ENCODE measurements at places on chromosomes 3 and 15.

DNA sequence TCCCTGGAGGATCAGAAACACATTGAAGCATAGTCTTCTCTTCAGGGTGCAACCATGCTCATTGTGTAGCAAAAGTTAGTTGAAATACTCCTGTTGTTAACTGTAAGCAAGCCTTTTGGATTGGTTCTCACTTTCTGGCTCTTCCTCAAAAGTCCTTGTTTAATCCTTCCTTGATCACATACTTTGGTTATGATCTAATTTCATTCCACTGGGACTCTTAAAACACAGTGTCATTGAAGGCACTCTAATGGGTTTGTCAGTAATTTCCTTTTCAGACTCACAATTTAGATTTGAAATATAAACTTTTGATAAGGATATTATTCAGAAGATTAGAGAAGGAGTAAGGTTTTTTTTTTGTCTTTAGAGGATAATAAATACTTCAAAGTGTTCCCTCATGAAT lies 451.7 kb upstream of the SGO1 start:
- DNase-seq, result no peak

DNA sequence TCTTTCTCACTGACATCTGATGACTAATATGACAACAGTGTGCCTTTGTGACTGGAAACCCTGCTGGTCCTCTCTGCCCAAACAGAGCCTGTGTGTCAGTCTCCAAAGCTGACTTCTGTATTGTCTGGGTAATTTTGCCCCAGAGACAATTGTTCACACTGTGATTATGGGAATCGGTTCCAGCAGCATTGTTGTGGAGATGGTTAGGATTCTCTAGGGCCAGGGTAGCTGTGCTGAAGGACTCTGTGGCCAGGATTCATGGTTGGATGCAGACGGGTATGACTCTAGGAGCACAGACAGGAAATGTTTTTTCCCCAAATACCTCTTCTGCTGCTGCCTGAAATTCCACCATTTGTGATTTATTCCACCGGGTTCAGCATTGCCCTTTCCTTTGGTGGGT lies 57.5 kb upstream of the ITGA11 start:
- DNase-seq, result no peak

DNA sequence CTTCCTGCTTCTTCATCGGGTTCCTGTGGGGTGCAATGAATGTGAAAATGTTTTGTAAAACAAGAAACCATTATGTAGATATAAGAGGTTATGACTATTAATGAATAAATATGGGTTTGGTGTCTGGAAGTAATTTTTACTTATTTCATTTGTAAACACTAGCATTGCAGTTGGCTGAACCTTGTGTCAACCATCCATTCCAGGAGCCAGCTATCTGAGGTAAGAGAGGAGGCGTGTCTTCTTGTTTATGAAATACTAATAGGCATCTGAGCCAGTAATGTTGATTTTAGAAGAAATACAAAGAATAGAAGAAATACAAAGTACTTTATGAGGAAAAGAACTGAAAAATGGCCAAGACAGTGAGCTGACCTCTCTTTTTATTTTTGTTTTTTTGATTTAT lies 187.5 kb downstream of the LPP start:
- no peak for DNase-seq

DNA sequence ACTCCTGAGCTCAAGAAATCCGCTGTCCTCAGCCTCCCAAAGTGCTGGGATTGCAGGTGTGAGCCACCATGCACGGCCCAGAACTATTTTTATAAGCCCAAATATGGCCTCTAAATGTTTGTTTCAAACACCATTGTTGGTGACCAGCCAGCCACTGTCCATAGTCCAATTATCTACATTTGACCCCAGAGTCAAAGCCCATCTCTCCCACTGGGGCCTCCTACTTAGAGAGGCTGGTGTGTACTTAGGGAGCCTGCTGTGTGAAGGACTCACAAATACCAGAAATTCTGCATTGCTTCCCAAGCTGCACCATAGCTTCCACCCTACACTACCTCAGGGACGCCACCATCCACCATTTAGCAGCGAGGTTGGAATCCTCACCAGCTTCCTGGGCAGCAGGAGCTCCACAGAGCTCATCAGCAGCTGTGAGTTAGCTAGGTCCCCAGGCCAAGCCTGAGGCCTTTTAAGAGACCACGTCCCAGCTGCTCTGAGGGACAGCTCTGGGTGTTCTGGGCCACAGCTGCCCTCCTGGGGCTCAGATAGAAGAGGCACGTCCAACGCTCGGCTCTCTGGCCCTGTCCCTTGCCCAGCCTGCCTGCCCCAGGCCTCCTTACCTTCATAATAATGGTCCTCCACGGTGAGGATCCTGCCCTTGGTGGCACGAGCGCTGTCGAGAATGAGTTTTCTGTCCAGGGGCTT lies 29.5 kb downstream of the TKT start:
- no peak for DNase-seq

DNA sequence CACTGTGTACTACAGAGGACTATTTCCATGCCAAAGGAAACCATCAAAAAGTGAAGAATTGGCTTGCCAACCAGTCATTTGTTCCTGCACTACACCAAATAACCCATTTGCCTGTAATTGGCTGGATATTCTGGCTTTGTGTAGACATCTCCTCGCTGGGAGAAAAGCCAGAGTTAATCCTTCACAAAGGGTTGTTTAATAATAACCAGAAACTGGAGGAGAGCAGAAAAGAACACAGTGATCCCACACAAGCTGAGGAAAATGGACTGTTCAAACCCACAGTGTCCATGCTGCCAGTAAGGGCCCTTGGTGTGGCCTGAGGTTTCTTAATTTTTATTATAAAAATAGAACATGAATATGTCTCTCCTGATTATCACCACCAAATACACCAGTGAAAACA lies 294.0 kb downstream of the RORA start:
- no peak for DNase-seq

- DNase-seq, result no peak
These were observed 85.1 kb upstream of the NANOGP8 start for GRCh38 chr15:35170207-35170606.

DNA sequence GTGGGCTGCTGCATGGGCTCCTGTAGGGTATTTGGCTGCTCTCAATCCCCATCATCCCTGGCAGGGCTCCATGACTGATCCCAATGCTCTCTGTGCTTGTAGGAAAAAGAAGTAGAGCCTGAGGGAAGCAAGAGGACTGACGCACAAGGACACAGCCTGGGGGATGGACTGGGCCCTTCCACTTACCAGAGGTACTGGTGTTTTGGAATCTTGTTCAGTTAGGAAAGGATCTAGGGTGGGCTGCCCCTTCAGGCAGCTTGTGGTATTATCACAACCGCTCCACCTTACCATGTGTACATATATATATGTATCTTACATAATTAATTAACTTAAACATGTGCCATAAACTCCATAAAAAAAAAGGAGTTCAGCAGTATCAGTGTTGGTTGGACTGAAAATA lies 1.3 kb downstream of the SLC28A2 start:
- no peak for DNase-seq

- no peak for DNase-seq
These were observed 473.6 kb downstream of the SI start for GRCh38 chr3:164604687-164605086.

DNA sequence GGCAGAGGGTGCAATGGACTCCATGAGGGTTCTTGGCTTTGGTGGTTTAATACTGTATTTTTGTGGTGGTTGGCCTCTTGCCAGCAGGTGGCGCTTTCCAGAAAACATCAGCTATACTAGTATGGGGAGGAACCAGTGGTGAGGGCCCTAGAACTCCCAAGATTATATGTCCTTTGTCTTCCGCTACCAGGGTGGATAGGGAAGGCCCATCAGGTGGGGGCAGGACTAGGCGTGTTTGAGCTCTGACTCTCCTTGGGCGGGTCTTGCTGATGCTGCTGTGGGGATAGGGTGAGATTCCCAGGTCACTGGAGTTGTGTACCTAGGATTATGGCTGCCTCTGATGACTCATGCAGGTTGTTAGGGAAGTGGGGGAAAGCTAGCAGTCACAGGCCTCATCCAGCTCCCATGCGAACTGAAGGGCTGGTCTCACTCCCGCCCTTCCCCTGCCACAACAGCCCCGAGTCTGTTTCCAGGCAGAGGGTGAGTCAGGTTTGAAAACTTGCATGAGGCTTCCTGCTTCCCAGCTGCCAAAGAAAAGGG lies 357.7 kb downstream of the OTOL1 start:
- no peak for DNase-seq

All from GM04503 (cell line).